Renal cortical epithelial cell (primary cell): ENCODE measurements at places on chromosomes 12 and 14.
A peak's percentile ranks its signal among the peaks of the same experiment; 100 is the strongest.

DNA sequence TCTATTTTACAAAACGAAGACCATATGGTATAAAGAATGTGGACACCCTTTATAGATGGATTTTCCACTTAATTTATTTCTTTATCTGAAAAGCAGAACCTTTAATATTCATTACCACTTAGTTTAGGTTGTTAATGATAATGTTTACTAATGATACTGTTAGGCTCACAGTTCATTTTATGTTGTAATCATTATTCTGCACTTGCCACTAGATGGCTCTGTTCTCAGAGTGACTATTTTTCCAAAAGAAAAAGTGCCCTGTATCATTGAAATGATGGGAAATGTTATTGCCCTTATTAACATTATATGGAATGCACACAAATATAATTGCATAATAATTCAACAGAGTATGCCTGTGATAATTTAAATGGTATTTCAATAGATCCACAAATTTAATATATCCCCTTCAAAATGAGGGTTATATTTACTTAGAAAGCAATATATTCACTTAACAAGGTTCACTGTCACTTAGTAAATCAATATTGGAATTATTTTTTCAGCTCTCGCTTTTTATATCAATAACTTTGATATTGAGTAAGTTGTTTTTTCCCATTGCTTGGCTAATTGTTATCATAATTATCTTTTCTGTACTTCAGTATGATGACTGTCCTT lies 95.7 kb downstream of the PDE3A start:
- peak; percentile 26 for DNase-seq

DNA sequence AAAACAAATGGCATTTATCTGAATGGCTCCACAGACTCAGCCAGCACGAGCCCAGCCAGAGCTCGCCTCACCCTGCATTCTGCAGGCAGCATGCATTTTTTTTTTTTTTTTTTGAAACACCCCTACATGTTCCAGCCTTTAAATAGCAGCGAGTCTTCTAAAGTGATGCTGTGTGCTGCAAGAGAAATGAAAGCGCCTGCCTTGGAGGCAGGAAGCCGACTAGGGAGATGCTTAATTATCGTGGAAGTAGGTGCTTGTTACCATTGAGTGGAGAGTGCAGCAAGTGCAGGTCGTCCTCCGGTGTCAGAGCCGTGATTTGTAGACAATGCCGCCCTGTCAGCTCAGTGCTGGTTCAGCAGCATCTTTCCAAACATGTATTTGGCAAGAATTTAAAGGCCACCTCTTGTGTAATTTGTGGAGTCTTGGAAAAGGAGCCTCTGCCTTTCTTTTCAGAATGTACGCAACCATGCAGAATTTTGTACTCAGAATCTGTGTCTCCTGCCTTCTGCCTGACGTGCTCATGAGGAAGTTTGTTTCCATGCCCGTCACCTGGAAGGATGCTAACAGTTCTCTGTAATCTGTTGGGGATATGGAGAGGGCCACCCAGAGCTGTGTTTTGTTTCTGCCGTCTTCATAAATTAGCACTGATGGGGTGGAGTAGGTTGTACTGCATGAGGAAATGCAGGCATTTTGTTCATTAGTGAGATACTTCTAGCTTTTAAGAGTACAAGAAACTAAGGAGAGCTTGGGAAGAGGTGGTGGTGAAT lies 345.9 kb upstream of the RGS6 start:
- no peak for DNase-seq

GRCh38 chr12:70628701-70629480 lies 8.3 kb downstream of the PTPRB start:
- DNase-seq = peak; percentile 62

GRCh38 chr12:14635776-14636175 lies 60.6 kb downstream of the GUCY2C start:
- no peak for DNase-seq

- no peak for DNase-seq
These were observed 220.8 kb downstream of the BTG1 start for GRCh38 chr12:91924827-91925226.

GRCh38 chr12:107480836-107481608 lies 204.6 kb upstream of the PWP1 start:
- DNase-seq = peak; percentile 44

- peak; percentile 28 for DNase-seq
These were observed 59.4 kb downstream of the TSPAN11 start for GRCh38 chr12:30985814-30986452.

GRCh38 chr14:104080376-104081260 lies 4.9 kb upstream of the ASPG start:
- no peak for DNase-seq

- DNase-seq = no peak
These were observed 29.7 kb downstream of the ATF7IP start for GRCh38 chr12:14395074-14395778.

DNA sequence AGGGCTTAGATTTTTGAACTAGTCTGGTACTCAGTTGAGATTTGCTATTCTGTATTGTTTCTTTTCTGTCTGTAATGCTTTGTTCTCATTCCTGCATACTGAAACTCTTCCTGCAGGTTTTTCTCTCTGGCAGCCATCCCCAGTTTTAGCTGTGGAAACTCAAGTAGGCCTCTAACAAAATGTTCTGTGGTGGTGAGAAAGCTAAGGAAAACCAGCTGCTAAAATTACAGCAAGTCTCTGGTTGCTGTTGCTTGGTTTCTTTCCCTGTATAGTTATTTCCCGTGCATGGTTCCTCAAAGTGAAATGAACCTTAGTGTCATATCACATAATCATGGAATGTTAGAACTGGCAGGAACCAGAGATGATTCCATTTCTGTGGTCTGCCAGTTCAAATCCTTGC lies 442.5 kb downstream of the NRXN3 start:
- DNase-seq = no peak

DNA sequence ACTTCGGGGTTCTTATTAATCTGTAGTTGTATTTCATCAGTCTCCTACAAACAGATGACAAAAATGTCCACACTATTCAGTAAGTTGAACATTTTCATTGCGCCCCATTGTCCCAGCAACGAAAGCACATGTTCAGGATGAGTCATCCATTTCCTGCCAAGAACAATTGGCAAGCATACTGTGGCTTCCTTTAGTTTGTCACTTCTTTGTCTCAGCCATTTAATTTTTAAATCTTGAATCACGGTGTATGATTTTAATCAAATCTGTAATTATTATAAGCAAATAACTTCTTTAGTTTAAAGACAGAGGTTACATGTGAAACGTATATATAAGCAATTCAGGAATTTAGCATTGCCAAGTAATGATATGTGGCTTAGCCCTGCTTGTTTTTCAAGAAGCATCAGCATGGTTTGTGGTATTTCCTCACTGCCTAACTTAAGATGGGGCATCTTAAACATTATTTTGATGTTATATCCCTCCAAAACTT lies 211.3 kb upstream of the KRR1 start:
- DNase-seq = peak; percentile 94

- DNase-seq = no peak
These were observed at the start of gene ANO2 for GRCh38 chr12:5945071-5946008. Gene ANO2, minus strand, starts transcription at chr12:5945259. Its CDS starts 42 bp downstream, at chr12:5945217.

DNA sequence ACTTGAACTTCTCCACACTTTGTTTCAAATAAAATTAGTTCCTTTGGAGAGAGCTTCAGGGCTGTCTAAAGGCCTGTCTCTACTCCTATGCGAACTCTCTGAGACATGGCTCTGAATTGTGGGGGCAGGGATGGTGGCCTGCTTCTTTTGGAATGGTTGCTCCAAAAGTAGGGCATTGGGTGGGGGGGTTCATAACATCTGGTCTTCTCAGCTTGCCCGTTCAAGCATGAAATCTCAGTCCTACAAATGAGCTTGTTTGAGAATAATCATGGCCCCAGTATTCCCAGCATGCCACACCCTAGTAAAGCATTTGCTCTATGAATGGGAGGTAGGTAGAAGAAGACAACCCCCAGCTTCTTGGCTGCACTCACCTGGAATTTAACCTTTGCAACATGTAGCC lies 6.7 kb downstream of the GPR135 start:
- no peak for DNase-seq

- DNase-seq = no peak
These were observed 238.4 kb upstream of the HMGA2 start for GRCh38 chr12:65585648-65586602.

GRCh38 chr12:49548481-49548821 lies 9.6 kb downstream of the KCNH3 start:
- no peak for DNase-seq

DNA sequence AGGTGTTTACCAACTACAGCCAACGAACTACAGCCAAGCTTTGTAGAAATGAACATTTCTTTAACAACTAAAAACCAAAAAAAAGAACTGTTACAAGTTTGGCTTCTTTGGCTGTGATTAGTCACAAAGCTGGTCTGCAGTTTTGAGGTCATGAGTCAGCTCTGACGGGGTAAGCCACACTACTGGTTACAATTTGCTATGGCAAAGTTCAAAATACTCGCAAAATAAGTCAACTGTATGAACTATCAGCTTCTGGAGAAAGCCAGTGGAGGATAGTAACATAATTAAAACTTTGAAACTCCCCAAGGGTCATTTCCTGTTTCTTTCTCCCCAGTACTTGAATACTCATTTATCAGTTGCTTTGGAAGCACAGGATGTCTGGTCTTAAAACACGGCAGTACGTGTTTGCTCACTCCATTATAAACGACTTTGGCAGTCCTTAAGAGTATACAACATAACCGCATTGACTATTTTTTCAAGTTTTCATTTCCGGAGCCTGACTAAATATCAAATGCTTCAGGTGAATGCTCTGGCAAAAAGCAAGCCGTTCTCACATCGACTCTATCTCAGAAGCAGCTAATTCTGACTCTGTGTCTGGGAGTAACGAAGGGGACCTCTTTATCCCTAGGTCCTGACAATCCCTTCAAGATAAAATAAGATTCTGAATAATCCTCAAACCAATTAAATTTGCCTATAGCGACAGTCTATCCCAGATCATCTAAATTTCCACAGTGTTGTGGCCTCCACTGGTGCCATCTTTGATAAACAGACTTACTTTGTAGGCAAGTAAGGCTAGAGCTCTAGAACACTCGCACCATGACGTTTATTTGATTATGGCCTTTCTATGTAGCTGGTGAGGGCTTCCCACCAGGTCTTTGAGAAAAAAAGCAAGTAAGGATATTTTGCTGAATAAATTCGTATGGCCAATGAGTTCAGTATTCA lies 10.6 kb downstream of the PHLDA1 start:
- peak; percentile 99 for DNase-seq

- no peak for DNase-seq
These were observed 142.7 kb downstream of the RAD51B start for GRCh38 chr14:67962215-67962644.

- DNase-seq = no peak
These were observed 630 bp downstream of the MYL6B start for GRCh38 chr12:56152756-56153677.

DNA sequence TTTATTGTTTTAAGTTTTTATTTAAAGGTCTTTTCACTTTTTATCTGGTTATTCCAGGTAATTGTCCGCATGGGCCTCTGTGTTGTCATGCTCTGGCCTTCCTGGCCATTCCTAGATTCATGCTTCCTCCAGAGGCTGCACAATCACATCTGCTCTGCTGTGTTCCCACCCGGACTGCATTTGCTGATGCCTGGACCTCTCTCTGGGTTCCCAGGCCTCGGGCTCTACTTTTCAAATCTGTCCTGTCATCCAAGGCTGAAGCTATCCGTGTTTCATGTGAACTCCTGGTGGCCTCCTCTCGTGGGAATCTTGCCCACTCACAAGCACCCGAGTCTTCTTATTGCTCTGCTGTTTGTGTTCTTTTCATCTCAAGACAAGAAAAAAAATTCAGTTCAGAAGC lies 16.1 kb upstream of the VDR start:
- DNase-seq = no peak

GRCh38 chr14:65290830-65291229 lies 121.7 kb upstream of the FUT8 start:
- peak; percentile 95 for DNase-seq

DNA sequence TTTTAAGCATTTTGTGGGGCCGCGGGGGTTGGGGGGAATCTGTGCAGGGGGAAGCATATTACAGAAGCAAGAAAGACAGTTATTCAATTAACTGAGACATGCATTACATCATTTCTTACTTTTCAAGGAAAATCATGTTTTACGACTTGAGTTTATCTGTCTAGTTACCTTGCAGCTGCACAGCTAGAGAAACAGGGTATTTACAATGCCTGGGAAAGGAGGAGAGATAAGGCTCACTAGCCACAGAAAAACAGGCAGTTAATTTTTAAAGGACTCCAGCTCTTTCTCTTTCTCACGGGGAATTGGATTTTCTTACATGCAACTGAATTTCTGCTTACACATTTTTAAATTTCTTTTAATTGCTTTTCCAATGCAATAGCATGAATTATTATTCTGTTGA lies 22.2 kb downstream of the FCF1 start:
- peak; percentile 6 for DNase-seq

GRCh38 chr12:101018540-101018939 lies 191.5 kb downstream of the SLC5A8 start:
- peak; percentile 99 for DNase-seq

DNA sequence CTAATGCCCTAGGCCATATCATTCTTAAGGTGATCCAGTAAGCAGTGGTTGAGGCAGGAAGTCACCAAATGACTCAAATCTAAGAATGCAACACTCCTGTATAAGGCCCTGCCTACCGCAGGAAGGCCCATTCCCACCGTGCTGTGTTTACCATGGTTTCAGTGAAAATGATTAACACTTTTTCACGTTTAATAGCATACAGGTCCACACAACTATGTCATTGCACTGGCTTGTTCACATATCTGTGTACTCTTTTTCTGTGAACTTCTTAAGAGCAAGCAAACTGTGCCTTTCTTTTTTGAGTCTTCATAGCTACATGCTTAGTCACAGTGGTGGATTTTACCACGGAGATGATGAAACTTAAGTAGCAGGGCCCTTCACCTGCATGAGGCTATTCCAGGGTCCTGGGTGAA lies 214.9 kb downstream of the CNTN1 start:
- DNase-seq = peak; percentile 91

DNA sequence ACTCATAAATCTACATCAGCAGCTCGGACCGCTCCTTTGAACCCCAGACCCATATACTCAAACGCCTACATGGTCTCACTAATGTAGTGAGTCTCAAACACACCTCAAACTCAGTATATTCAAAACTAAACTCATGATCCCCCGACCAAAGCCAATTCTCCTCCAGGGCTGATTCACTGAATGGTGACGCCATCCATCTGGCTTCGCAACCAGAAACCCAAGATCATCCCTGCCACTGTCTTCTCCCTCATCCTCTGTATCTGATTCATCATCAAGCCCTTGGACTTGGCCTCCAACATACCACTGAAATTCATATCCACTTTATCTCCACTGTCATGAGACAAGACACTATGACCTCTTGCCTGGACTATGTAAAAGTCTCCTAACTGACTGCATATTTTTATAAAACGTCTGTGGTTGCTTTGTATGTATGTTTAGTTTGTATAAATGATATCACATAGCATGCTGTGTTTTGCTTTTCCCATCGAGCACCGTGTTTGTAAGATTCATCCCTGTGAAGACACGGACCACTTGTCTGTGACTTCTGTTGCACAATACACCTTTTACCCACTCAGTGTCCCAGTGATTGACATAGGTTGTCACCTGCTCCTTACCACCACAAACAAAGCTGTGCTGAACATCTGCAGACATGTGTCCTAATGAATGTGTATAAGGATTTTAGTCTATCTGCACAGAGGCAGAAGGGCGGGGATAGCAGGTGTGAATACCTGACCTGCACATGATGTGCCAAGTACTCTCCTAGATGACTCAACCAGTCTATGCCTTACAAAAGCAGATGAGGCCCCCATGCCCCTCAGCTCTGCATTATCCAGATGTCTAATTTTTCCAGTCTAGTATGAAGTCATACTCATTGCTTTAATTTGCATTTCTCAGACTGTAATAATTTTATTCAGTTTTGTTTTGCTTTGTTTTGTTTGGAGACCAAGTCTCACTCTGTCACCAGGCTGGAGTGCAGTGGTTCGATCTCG lies 76.9 kb downstream of the VWF start:
- DNase-seq = no peak
